ENCODE measurements at places on chromosomes 2 and 18. TPM values are rescaled to one million over a fixed set of nuclear protein-coding genes. Genes with fewer than 3 reads are reported as not detected.

REEP1 gene
- 10.3 TPM for total RNA-seq

DNA sequence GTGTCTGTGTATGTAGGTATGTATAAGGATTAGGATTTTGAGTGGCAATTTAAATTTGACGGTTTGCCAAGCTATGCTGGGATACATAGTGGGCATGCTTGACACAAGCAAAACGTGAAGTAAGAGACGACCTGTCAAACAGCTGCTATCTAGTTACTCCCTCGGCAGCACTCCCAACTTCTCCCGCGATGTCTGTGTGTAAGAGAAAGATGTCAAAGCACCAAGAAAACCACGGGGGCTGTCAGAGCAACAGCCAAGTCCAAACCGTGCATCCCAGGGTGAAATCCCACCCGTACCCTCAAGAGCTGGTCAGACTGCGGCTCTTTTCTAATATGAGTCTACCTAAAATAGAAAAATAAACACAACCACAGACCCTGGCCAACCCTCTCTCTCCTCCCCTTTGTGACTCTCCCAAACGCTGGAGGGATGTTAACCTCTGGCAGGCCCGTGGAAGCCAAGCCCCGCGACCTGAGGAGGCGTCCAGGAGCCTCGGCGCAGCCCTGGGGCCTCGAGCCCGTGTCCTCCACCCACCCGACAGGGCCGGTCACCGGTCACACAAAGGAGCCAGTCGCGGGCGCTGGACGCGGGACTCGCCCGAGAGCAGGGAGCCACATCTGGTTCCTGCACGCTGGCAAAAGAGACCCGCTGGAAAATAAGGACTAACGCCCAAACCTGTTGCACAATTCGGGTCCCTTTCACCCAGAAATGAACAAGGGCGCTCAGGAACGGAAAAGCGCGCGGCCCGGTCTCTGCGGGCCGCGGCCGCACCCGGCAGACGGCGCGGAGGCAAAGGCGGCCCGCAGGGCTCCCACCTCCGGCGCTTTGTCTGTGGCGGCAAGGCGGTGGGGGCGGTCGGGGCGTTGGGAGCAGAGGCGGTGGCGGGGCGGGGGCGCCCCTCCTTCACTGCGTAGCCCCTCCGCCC lies 925 bp downstream of the SESTD1 start:
- DNase-seq, result peak; percentile 5

PFN4 gene
- not detected for total RNA-seq

DNA sequence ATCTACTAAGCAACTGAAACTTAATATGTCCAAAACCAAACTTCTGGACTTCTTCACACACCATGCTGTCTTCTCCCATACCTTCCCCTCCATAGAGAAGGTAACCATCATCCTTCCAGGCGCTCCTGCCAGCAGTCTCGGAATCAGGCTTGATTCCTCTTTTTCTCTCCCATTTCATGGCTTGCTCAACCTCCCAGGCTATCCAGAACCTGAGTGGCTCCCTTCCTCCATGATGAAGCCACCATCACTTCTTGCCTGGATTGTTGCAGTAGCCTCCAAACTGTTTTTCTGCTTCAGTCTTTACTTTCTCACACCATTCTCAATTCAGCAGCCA lies 40.1 kb upstream of the NDUFV2 start:
- DNase-seq, result no peak

NOSTRIN gene
- 1.3 TPM for total RNA-seq

DNA sequence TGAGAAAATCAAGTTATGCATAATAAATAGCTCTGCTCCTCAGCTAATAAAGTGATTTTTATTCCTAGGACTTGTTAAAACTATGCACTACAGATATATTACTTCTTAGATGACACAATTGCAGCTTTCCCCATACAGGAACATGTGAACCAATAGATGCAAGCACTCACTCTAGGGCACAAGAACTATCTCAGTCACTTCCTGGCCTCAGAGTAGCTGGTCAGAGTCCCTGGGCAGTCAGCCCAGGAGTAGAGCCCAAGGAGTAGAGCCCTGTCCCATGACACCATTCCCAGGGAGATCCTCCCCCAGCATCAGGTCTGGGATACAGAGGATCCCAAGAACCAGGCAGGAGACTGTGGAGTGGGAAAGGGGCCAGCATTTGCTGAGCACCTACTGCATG lies 2.7 kb downstream of the TNS1 start:
- DNase-seq, result no peak

- no peak for DNase-seq
Observed at GRCh38 chr2:128445523-128445900, 126.8 kb upstream of the HS6ST1 start.

- DNase-seq, result no peak
Observed at GRCh38 chr18:111306-112014, 46.9 kb upstream of the USP14 start.
